ENCODE measurements at places on chromosomes 6 and 20. TPM values are rescaled to one million over a fixed set of nuclear protein-coding genes. Genes with fewer than 3 reads are reported as not detected.

Gene PRDM1
- 5.2 TPM for polyA plus RNA-seq

Gene ME1
- polyA plus RNA-seq: 11.3 TPM

Gene TDP2
- polyA plus RNA-seq: 28.2 TPM

Gene ADGRF1
- not detected for polyA plus RNA-seq

Gene GLO1
- 82.3 TPM for polyA plus RNA-seq

Gene CST4
- not detected for polyA plus RNA-seq

DNA sequence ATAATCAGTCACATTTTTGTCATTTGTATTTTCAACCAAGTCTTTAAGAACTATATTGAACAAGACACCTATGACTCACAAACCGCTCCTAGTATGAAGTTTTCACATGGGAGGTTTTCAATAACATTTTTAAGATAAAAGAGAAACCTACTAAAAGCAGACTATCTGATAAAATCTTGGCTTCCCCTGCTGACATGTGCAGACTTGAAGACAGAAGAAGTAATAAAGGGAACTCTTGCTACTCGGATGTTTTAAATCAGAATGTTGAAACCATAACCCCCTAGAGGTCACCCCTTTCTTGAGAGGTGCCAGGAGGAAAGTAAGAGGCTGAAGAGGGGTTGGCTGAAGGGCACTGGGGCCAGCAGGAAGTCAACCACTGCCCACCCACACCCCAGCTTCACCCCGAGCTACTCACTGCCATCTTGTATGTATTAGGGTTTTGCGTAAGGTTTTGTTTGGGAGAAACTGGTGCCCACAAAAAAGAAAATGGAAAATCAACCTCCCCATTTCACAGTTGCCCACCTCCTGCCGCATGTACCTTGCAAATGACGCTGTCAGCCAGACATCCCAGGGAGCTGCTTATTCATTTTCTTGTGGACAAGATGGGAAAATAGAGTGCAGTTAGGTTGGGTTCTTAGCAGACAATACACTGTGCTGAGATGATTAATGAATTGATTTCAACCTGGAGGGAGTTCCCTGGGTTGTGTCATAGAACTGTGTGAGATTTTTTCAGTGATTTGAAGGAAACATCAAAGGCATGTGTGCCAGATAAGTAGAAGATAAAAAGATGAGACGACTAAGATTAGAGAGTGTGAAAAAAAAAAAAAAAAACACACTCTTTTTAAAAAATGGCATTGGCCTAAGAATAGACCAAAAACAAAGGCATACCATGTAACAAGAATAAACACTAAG is 83.2 kb upstream of the TAB2 start:
- DNase-seq: no peak

DNA sequence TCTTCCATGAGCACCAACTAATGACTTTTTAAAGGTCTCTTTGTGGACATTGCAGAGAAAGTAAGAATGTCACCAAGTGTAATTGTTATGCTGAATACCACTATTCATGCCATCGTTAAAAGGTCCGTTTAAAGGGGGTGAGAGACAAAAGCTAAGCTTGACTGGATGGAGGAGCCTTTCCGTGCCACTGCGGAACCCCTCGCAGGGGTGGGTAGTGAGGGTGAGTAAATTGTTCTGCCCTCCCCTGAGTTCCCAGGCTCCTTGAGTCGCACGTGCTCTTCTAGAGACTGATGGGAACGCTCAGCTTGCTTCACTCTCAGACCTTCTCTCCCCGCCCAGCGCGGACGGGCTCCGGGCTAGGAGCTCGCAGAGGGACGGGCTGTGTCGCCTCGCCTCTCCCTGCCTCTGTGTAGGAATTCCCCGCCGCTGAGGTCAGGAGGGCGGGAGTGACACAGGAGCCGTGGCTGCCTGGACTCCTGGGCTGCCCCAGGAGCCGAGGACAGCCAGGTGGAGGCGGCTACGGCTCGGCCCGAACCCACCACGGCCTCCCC is 314.8 kb upstream of the QKI start:
- DNase-seq: no peak

- no peak for DNase-seq
Measured at GRCh38 chr20:50856475-50857041, 61.7 kb downstream of the BCAS4 start.

DNA sequence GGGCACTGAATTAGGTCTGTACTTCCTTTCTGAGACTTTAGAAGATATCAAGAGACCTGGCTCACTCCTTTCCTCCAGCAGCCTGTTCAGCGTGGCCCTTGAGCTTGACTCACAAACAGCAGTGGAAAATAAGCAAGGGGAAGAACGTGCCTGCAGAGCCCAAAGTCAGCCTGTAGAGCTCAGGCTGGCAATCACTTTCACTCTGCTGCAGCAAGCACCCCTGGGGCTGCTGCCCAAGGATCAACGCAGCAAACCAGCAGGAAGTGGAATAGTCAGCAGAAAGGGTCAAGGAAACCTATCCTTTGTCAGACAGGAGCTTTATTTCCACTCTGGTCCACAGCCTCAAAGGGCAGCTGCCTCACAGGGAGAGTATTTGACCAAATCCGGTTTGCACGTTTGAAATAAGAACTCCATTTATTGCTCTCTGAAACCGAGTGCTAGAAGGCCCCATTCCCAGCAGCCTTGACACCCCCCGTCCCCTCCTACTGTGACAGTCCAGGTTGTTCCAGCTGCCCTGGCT is 77.4 kb downstream of the PRDM1 start:
- DNase-seq: peak; percentile 38

DNA sequence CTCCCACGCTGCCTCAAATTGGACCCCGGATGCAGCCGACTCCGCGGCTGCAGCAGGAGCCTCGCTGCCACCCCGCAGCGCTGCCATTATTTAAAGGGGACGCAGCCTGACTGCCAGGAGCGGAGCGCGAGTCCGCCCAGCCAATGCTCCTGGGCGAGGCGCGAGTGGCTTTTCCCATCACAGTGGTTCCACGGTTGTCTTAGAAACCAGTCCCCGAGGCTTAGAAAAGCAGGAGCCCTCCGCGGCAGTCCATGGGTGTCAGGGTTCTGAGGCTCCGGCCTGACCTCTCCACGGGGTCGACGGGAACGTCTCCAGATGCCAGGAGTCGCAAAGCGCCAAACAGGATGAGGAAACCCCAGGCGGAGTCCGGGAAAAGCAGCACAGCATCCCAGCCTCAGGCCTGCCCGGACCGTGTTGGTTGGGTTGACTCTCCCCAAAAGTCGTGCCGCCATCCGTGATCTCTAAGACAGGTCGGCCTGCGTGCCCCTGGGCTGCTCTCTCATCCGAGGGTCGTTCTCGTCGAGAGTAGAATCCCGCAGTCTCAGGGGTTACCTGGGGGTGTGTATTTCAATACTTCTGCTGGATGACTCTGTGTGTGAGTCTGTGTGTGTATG is 975.8 kb upstream of the DEFB115 start:
- DNase-seq: no peak

- no peak for DNase-seq
Measured at GRCh38 chr20:25297141-25297905, 49.4 kb downstream of the PYGB start.

DNA sequence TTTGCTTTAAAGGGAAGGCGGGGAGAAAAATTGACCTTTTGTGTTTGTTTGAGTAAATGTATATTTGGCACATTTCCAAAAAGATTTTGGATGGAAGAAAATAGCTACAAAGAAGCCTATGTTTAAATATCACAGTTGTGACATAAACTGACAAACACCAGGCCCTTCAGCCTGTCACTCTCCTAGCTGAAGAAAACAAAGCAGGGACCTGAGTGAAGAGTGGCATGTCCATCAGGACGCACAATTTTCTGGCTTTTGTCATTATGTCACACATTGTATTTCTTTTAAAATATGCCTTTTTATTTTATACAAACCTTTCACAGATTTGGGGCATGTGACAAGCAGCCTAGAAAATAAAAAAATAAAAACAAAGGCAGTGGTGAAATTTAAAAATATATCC is 241.2 kb downstream of the OGFRL1 start:
- no peak for DNase-seq

Data from BJ (cell line).